Smooth muscle cell of the brain vasculature (primary cell): ENCODE measurements at places on chromosomes 6 and 20.

GRCh38 chr20:20491784-20492264 is 123.9 kb downstream of the INSM1 start:
- no peak for DNase-seq

DNA sequence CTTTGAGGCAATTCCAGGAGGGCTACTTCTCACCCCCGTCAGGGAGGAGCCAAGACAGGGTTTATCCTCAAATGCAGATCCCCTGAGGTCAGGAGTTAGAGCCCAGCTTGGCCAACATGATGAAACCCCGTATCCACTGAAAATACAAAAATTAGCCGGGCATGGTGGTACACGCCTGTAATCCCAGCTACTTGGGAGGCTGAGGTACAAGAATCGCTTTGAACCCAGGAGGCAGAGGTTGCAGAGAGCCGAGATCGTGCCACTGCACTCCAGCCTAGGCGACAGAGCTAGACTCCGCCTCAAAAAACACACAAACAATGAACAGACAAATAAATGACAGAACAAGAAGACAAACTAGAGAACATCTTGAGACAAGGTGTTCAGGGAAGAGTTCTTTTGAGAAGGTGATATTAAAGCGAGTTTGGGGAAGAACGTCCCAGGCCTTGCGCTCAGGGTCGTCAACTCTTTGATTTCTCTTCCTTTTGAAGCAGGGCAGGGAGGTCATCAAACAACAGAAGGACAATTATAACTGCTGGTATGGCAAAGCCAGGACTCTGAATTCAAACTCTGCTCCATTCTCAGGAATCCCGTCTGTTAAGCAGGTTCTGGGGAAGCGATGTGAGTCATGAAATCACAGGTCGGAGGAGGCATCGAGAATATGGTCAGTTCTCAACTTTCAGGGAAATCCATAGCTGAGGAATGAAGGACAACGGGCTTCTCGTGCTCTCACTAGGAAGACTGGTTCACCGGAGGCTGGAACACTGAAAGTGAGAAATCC is 1.4 kb upstream of the RALY start:
- DNase-seq = no peak

GRCh38 chr6:26525838-26526237 is 12.3 kb upstream of the HMGN4 start:
- DNase-seq = no peak

DNA sequence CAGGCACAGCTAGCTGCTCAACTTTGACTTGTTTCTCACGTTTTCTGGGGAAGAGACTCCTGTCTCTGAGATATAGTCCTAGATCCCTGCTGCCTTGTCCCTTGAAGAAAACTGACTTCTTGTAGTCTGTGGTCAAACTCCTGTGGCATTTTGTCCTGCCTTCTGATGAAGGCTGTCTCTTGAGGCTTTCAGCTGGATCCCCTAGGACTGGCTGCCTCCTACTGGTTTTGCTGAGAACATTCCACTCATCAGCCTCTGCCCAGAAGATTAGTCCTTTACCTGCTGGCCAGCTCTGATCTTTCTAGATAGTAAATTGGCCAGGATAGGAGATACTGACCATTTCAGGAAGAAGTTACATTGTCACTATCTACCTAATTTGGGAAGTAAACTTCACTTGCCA is 71.9 kb upstream of the CNR1 start:
- DNase-seq = no peak

DNA sequence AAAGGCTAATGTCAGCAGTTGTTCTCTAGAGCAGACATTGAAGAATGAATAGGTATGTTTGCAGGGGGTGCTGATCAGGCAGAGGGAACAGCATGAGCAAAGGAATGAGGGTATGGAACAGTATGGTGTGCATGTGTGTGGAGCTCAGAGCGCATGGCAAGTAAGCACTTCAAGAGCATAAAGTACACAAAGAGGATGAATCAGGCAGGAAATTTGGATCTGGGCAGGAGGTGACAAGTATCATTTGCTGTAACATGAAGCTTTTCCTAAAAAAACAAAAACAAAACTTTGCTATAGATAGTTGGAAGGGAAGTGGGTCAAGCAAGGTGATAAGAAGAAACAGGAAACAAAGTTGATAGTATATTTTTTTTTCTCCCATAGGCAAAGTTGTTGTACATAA is 746.8 kb downstream of the HDGFL1 start:
- no peak for DNase-seq

DNA sequence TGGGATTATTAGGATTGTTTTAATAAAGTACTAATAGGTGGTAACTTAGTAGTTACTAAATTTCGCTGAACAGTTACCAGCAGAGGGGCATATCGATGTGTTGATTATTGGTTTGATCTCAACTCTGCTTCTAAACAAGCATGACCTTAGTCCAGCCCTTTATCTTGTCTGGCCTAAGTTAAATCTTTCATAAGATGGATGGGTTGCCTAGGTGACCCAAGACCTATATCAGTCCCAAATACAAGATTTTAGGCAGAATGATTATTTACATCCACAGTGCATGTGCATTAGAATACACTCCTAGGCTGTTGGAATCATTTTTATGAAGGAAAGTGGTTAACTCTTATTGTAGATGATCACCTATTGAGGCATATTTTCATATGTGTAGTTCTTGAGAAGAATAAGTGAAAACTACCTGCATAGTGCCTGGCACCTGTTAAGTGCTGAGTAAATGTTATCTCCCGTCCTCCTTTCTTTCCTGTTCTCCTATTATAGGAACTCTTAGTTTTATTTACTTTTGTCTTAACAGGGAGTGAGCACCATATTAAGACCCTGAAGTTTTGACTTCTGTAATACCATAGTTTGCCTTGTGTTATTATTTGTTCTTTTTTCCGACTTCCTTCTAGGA is 1.1 kb downstream of the HSF2 start:
- no peak for DNase-seq

DNA sequence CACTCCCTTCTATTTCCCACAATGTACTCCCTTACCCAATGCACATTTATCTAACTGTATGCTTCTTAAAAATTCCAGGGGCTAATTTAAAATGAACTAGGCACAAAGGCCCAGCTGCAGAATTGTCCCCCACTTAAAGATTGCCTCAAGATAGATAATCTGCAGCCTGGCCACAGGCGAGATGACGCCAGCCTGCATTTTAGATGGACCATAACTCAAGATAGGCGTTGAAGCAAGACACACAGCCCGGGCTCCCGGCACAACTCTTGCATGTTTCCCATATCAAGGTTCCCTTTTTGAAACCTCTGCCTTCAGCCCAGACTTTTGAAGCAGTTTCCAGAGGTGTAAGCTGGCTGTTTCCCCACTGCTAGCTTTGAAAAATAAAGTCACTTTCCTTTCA is 3.2 kb upstream of the REPS1 start:
- DNase-seq = no peak

DNA sequence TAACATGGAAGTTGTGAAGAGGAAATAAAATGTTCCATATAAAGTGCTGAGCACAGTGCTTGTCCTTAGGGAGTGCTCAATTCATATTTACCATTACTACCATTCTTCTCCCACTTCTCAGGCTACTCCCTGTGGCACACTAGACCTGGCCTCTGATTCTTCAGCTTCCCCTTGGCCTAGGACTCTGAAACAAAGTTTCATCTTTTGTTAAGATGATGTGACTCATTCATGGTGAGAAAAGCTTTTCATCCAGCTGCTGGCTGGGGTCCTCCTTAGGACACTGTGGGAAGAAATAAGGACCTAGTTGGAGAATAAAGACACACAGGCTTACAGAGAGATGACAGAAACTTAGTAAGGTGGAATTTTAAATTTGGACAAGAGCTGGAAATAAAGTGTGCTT is 314.8 kb downstream of the CDC5L start:
- DNase-seq = no peak

DNA sequence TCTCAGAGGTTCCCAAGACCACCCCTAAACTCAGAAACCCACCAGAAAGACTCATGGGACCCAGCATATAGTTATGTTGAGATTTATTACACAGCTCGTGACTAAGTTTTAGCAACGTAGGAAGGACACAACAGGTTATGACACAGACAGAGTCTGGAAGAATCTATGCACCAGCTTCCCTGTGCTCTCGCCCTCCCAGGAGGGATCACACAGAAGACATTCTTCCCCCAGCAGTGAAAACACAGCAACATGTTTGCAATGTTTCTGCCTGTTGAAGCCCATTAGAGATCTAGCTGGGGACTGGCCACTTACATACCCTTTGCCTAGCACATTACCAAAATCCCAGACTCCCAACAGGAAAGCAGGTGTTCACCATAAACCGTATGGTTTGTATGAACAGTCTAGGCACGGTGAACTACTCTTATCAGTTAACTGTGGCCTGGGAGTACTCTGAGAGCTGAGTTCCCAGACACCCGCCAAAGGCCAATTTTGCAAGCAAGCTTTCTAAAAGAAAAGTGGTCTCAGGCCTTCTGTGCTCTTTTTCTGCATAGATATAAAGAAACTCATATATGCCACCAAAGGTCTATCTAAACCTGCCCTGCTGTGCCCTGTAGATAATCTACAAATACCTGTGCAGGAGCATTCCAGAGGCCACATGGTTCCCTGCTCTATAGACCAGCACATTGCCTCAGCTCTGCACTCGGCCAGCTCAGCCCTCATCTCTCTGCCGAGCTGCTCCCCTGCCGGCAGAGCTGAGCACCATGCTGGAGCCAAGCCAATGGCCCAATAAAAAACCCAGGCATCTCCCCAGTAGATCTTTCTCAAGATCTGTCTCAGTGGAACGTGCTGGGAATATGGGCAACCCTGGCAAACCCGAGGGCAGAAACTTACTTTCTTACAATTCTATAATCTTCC is 69.6 kb upstream of the SMIM28 start:
- no peak for DNase-seq

DNA sequence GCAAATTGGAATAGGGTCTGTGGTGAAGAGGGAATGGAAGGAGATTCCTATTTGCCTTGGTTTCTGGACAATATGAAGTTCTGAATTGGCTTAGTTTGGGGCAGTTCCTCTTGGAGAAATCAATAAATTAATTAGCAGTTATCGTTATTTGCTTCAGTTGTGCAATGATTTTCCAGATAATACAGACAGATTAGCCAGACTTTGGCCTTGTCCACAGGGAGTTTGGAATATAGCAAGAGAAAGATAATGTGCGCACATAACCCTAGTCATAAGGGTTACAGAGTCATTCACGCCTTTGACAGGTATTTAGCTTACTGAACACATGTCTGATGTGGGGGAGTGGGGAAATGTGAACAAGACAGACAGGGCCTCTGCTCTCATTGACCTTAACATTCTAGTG is 1.3 kb downstream of the ATRN start:
- no peak for DNase-seq
